Effector CD4-positive, alpha-beta T cell (primary cell): ENCODE measurements at places on chromosomes 7 and 10.

DNA sequence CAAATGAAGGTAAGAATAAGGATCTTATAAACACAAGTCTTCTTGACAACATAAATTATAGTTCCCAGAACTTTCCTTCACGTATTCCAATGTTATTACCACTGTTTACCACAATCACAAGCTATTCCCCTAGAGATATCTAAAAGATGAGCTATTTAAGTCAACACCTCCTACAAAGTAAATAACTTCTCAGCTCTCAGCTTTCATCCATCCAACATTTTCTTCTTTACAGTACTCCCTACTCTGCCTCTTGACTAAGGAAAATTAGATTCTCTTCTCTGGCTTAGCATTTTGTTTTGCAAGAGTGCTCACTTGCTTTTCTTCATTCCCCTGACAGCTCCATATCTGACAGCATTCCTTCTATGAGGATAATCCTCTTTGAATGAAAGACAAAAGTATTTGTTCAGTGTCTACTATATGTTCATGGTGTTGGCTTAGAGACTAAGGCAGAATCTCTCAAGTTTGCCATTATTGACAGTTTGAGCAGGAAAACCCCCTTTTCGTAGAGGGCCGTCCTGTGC lies 93.0 kb upstream of the IL6 start:
- no peak for DNase-seq

GRCh38 chr7:35695473-35695850 lies 527 bp upstream of the HERPUD2 start:
- DNase-seq = no peak

DNA sequence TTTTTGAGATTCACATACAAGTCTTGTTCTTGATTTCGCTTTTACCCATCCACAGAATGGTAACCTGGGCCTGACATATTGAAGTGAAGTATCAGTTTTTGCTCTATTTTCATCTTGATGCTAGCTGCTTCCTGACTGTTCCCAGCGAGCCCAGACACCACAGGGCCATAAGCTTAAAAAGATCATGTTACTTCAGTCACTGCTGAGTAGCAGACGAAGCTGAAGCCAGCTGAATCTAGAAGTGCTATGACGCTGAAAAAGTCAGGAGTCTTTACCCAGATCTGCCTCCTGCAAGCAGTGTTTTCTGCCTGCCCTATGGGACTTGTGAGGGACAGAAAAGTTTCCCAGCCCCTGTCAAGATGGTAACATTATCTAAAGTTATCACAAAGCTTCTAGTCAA lies 2.7 kb upstream of the PRXL2A start:
- DNase-seq = no peak

- no peak for DNase-seq
These were observed 23.8 kb upstream of the BICC1 start for GRCh38 chr10:58488921-58489320.

GRCh38 chr7:129896568-129897382 lies 56.0 kb downstream of the UBE2H start:
- no peak for DNase-seq

- no peak for DNase-seq
These were observed 65.5 kb upstream of the VWC2 start for GRCh38 chr7:49707891-49708290.

GRCh38 chr10:71237843-71238623 lies 25.7 kb downstream of the UNC5B start:
- DNase-seq = no peak

GRCh38 chr7:18566829-18567228 lies 71.3 kb downstream of the HDAC9 start:
- DNase-seq = no peak

GRCh38 chr10:13161857-13162271 lies 506 bp downstream of the MCM10 start:
- DNase-seq = no peak

- DNase-seq = no peak
These were observed 500.1 kb upstream of the KLF6 start for GRCh38 chr10:4285121-4285520.

- DNase-seq = no peak
These were observed 69.6 kb upstream of the PDCD4 start for GRCh38 chr10:110802090-110802489.

- no peak for DNase-seq
These were observed 1.9 kb upstream of the DEPP1 start for GRCh38 chr10:44980309-44981171.

- peak; percentile 73 for DNase-seq
These were observed 11.6 kb upstream of the HNRNPF start for GRCh38 chr10:43420369-43421200.

- DNase-seq = no peak
These were observed 20.5 kb downstream of the MNX1 start for GRCh38 chr7:156989766-156990535.

DNA sequence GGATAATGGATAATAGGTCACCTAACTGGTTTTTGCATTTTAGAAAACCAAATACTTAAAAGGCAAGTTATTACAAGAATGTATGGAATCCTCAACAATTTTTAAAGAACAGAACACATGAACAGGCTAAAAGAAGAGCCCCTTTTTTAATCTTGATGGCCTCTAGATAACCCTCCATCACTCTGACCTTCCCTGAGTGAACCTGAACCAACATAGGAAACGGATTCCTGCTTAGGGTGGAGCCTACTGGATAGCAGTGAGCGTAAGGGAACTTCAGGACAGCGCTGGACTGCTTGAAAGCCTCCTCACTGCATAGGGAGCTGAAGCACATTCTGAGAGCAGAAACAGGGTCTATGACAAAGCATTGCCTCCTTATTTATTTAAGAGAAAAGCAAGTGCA lies 20.5 kb downstream of the TRPV5 start:
- DNase-seq = no peak

DNA sequence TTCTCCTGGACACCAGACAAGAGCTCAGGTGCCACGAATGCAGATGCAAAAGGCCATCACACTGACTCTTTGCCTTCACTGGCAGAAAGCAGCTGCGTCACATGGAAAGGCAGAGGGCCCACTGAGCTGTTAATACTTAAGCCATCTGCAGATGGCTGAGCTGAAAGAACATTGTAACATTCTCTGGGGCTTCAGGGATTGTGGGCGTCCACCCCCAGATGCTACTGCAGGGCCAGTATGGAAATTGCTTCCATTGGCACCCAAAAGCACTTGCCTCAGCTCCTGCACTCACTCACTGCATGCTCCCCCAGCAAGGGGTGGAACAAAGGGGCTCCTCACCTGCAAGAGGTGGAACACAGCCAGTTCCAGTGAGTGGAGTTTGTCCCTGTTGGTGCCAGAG lies 1264.6 kb downstream of the REEP3 start:
- no peak for DNase-seq

- no peak for DNase-seq
These were observed 597.3 kb upstream of the POT1 start for GRCh38 chr7:125526958-125527357.

DNA sequence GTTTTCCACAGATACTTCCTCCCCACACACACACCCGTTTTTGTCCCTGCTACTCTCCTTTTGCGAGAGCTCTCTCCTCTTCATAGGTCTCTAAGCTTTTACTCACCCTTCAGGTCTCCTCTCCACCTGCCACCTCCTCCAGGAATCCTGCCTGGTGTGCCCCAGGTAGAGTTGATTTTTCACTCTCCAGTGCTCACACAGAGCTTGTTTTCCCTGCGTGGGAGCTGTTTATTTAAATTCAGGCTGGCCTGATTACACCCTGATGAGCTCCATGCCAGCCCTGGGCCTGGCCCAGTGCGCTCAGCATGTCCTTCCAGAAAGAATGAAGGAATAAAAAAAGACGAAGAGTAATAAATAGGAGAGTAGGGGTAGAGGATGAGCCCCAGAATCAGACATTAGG lies 7.5 kb upstream of the CLDN4 start:
- DNase-seq = no peak

DNA sequence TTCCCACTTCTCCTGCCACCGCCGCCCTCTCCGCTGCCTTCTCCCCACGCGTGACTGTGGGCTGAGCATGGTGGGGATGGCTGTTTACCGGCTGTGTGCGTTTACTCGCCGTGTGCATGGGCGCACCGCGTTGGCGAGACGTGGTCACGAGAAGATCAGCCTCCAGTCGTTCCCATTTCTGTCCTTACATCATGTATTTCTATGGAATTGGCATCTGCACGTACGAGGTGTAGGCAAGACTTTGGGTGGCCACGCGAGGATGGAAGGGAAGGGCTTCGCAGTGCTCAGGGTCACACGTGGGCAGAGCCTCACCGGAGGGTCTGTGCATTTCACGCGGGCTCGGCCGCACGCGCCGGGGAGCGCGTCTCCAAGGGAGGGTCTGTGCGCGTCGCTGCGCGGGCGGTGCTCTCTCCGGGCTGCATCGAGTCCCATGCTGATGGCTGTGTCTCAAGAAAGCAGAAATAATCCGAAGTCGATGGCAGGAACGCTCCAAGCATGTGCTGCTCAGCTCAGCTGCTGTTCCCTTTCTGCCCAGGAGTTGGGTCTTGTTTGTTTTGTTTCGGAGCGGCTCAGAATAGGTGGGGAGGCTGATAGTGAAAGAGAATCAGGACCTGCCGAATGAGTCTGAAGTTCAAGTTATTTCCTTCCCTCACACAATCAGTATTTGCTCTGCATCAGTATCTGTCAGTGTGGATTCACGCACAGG lies 973 bp downstream of the CAMK1D start:
- peak; percentile 32 for DNase-seq

DNA sequence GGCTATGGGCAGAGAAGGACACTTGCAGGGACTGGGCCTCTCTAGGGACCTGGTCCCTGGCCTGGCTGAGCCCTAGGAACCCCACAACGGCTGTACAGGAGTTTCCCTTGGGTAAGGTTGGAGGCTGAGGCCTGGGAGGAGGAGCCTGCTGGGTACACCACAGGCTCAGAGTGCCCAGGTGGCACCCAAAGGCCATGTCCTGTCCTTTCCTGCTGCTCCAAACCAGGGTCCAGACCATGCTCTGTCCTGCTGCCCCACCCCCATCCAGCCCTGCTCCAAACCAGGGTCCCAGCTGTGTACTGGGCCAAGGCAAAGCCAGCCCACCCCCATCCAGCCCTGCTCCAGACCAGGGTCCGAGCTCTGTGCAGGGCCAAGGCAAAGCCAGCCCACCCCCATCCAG lies 35.3 kb upstream of the ZNF488 start:
- DNase-seq = no peak

GRCh38 chr7:17506095-17506494 lies 207.6 kb downstream of the AHR start:
- no peak for DNase-seq

- DNase-seq = no peak
These were observed 42.8 kb upstream of the RABGEF1 start for GRCh38 chr7:66697449-66698438.

GRCh38 chr7:142383841-142384492 lies 126.1 kb upstream of the PRSS58 start:
- no peak for DNase-seq

DNA sequence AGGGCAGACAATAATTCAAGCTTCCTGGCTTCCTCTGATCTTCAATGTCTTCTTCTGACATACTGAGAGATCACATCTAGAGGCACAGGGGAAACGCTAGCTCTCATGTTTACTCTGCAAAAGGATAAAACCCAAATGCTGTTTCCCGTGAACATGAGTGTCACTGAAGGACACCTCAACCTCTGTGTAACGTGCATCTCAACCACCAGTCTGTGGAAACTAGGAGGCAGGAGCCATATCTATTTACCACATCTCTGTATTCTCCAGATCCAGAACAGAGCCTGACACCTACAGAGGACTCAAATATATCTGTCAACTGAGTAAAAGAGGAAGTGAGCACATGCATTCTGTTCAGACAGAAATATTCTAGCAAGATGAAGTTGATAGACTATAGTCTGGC lies 140.3 kb upstream of the TARP start:
- DNase-seq = no peak

DNA sequence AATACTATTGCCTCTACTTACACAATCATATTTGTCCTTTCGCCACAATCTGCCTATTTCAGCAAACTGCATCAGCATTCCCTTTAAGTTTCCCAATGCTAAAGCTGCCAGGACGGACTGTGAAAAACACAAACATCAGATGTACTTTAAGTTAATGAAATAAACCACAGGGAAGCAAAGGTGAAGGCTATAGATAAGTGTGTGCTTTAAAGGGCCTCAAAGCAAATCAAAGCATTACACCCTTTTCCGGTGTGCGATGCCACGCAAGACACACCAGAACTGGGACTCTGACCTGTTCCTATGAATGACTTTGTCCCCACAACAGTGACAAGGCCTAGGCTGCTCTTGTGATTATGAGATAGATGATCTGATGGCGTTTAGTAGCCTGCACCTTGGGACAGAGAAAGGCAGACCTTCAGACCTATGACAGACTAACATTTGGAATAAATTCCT lies 23.4 kb downstream of the SLC26A3 start:
- DNase-seq = no peak

- no peak for DNase-seq
These were observed 36.7 kb downstream of the INPP5A start for GRCh38 chr10:132574288-132574687.

GRCh38 chr10:117944676-117945447 lies 101.9 kb downstream of the RAB11FIP2 start:
- DNase-seq = no peak
